Calu3 (cell line): ENCODE measurements at places on chromosomes 2 and 18. TPM values are rescaled to one million over a fixed set of nuclear protein-coding genes. Genes with fewer than 3 reads are reported as not detected.

Gene SFT2D3
- total RNA-seq, result 8.7 and 9.3 TPM in 2 replicates

Gene CRYGC
- total RNA-seq, result not detected in 2 replicates

Gene SPP2
- total RNA-seq, result not detected in 2 replicates

Gene GALR1
- total RNA-seq, result not detected in 2 replicates

Gene CYP27A1
- total RNA-seq, result 11.8 and 12.2 TPM in 2 replicates

Gene LCT
- 1.3 and 1.4 TPM in 2 replicates for total RNA-seq

Gene FAP
- total RNA-seq, result 0.61 and 2.1 TPM in 2 replicates

Gene PPP4R1
- 110 and 115 TPM in 2 replicates for total RNA-seq

Gene CTAGE1
- not detected in 2 replicates for total RNA-seq
